CD14-positive monocyte (primary cell): ENCODE measurements at places on chromosomes 5 and 9.

DNA sequence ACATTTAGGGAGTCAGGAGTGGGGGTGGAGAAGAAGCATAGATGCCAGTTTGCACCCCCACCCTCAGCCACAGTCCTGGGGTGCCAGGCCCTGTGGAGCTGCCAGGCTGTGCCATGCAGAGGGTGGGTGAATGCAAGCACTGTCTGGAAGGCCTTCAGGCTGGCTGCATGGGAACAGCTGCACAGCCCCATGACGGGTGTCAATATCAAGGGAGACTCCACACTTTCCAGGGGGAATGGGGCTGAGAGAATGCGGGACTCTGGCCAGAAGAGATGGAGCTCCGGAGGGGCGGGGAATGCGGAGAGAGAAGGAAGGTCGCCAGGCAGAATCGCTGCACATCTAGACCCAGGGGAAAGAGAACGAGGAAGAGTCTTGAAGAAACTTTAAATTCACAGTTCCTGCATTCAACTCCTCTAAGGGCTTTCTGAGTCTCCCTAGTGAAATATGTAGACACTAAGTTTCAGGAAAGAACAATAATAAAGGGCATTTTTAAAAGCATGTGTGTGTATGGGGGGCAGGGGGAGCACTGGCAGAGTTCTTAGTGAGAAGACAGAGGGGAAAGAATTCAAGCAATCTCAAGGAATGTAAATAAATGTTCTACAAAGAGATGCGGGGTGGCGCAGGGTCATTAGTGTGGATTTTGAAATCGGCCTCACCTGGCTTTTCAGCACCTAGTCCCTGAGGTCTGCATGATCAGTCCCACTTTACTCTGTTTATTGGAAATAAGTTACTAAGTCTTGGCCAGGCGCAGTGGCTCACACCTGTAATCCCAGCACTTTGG lies 59.1 kb downstream of the BOD1 start:
- no peak overlapping the region for H3K4me3 ChIP-seq
- H3K4me1 ChIP-seq = no peaks in the 10 kb centered on the region
- no peaks in the 10 kb centered on the region for H3K36me3 ChIP-seq
- no peak for DNase-seq
- H3K27ac ChIP-seq = no peak overlapping the region

DNA sequence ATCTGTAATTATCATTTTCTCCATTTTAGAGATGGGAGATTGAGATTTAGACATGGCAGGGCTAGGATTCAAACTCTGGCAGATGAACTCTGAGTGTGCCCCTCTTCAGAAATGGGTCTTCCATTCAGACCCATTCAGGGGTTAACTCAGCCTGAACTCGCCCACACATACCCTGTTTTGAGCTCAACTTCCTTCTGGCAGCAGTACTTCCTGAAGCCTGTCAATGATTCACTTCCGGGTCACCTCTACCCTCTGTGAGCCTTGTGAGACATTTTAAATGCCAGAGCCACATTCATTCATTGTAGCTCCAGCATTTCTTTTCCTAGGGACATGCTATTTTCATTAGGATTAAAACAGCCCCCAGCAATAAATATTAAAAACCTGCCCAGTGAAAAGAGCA lies 209.3 kb upstream of the SLC24A2 start:
- no peaks in the 10 kb centered on the region for H3K36me3 ChIP-seq
- H3K4me3 ChIP-seq = no peak overlapping the region
- H3K27me3 ChIP-seq = no peaks in the 10 kb centered on the region
- no peak overlapping the region for H3K27ac ChIP-seq
- H3K4me1 ChIP-seq = no peaks in the 10 kb centered on the region

- no peak overlapping the region for H3K4me3 ChIP-seq
- H3K36me3 ChIP-seq = no peaks in the 10 kb centered on the region
- peaks cover 4% of the 10 kb centered on the region for H3K27me3 ChIP-seq
- no peak overlapping the region for H3K27ac ChIP-seq
- no peaks in the 10 kb centered on the region for H3K4me1 ChIP-seq
- DNase-seq = no peak
These were observed 33.8 kb downstream of the WNK2 start for GRCh38 chr9:93217706-93218105.

DNA sequence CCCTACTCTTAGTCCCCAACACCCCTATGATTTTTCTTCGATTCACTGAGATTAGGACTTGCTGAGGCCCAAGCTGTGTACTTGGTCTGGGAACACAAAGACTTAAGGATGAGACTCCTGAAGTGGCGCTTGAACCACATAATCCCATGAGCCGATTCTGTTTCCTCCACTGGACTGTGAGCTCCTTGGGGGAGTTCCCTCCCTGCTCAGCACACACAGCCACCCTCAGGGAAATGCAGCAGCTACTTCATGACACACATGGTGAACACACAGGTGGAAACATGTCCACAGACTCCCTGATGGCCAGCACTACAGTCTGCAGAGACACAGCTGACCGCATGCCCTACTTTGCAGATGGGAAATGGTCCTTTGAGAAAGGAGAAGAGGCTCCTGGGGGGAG lies 101.1 kb downstream of the C5orf15 start:
- no peak for DNase-seq
- H3K36me3 ChIP-seq = no peaks in the 10 kb centered on the region
- H3K4me1 ChIP-seq = no peaks in the 10 kb centered on the region

DNA sequence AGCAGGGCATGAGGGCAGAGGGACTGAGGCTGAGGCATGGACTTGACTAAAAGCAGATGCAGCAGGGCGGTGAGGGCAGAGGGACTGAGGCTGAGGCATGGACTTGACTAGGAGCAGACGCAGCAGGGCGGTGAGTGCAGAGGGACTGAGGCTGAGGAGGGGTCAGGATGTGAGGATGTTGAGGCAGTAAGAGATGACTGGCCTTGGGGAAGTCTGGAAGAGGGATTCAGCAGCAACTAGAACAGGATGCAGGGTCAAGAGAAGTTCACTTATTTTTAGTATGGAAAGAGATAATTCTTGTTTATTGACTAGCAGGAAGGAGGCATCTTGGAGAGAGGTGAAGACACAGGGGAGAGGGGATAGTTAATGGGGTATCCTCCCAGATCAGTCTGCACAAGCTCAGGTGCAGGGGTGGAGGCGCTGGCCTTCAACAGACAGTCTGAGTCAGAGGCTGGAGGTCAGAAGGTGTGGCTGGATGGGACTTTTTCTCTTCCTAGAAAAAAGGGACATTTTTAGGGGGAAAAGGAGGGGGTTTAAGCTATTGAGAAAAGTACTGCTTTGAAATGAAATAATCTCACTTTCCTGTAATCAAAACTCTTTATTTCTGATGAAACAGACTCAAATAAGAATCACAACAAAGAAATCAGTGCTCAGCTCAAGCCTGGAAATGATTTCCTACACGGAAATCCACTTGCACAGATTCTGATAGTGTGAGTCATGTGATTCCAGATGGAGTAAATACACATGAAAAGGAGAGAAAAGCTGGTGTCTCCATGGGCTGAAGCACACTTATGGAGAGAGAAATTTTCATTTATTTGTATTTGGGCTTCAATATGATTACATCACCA lies 130.9 kb downstream of the PALM2AKAP2 start:
- no peak overlapping the region for H3K27ac ChIP-seq
- no peak for DNase-seq
- no peaks in the 10 kb centered on the region for H3K36me3 ChIP-seq
- H3K27me3 ChIP-seq = no peaks in the 10 kb centered on the region
- no peak overlapping the region for H3K4me3 ChIP-seq

GRCh38 chr9:121744687-121745395 lies 93.4 kb downstream of the DAB2IP start:
- H3K27me3 ChIP-seq = no peaks in the 10 kb centered on the region
- H3K4me1 ChIP-seq = no peaks in the 10 kb centered on the region
- no peak overlapping the region for H3K4me3 ChIP-seq
- DNase-seq = no peak
- no peak overlapping the region for H3K27ac ChIP-seq

GRCh38 chr5:77292026-77292757 lies 81.7 kb downstream of the PDE8B start:
- DNase-seq = no peak
- no peak overlapping the region for H3K27ac ChIP-seq
- peaks cover 6% of the 10 kb centered on the region for H3K4me1 ChIP-seq
- H3K36me3 ChIP-seq = no peaks in the 10 kb centered on the region
- no peaks in the 10 kb centered on the region for H3K27me3 ChIP-seq
- H3K4me3 ChIP-seq = no peak overlapping the region

GRCh38 chr5:150653145-150653761 lies 7.8 kb upstream of the MYOZ3 start:
- no peak overlapping the region for H3K4me3 ChIP-seq
- no peaks in the 10 kb centered on the region for H3K36me3 ChIP-seq
- H3K27ac ChIP-seq = no peak overlapping the region
- H3K4me1 ChIP-seq = peaks cover 14% of the 10 kb centered on the region
- no peak for DNase-seq

- no peaks in the 10 kb centered on the region for H3K4me1 ChIP-seq
- no peak overlapping the region for H3K4me3 ChIP-seq
- peaks cover 89% of the 10 kb centered on the region for H3K36me3 ChIP-seq
- H3K27me3 ChIP-seq = no peaks in the 10 kb centered on the region
- DNase-seq = no peak
These were observed 87.4 kb downstream of the DOCK2 start for GRCh38 chr5:169724303-169725087.

GRCh38 chr5:8253376-8253775 lies 384.4 kb downstream of the MTRR start:
- DNase-seq = no peak
- no peak overlapping the region for H3K4me3 ChIP-seq
- H3K4me1 ChIP-seq = no peaks in the 10 kb centered on the region
- H3K27me3 ChIP-seq = no peaks in the 10 kb centered on the region

DNA sequence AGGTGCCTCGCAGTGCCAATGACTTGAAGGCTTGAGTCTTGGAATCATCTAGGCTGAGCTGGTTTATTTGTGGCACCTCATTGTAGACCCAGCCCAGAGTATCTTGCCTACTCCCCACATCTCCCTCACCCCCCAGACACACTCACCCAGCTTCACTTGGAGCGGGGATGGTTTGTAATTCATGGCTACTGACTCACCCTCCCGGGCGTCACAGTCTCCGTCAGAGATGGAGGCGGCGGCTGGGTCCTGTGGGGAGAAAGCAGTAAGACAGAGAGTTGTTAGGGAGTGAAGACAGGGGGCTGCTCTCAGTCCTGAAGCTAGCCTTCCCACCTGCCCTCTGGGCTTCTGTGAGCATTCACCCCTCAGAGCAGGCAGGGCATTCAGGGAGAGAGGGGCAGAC lies 29.0 kb upstream of the MYORG start:
- no peak for DNase-seq
- no peak overlapping the region for H3K4me3 ChIP-seq
- no peaks in the 10 kb centered on the region for H3K4me1 ChIP-seq
- H3K27me3 ChIP-seq = no peaks in the 10 kb centered on the region

- no peaks in the 10 kb centered on the region for H3K27me3 ChIP-seq
- H3K4me3 ChIP-seq = no peak overlapping the region
These were observed 126.7 kb downstream of the MACROH2A1 start for GRCh38 chr5:135272311-135272805.

GRCh38 chr5:25950681-25951080 lies 1087.7 kb downstream of the CDH9 start:
- H3K27ac ChIP-seq = no peak overlapping the region
- H3K4me1 ChIP-seq = no peaks in the 10 kb centered on the region
- no peak for DNase-seq
- no peak overlapping the region for H3K4me3 ChIP-seq
- no peaks in the 10 kb centered on the region for H3K27me3 ChIP-seq
- no peaks in the 10 kb centered on the region for H3K36me3 ChIP-seq

DNA sequence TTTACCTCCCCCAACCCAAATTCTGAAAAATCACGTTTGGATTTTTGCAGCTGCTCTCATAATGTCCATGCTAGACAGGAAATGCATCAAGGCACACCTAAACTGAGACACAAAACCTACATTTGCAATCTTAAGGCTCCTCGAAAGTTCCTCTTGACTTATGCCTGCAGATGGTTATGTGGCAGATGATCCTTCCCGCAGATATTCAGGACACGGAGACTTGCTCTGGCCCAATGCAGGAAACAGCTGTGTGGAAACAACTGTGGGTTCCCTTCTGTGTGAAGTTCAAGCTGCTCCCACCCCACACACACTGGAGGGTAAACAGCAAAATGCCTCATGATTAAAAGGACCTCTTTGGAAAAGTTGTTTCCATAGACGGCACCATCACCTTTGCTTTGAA lies 253.8 kb downstream of the EBF1 start:
- H3K27me3 ChIP-seq = no peaks in the 10 kb centered on the region
- H3K4me3 ChIP-seq = no peak overlapping the region
- H3K4me1 ChIP-seq = no peaks in the 10 kb centered on the region

DNA sequence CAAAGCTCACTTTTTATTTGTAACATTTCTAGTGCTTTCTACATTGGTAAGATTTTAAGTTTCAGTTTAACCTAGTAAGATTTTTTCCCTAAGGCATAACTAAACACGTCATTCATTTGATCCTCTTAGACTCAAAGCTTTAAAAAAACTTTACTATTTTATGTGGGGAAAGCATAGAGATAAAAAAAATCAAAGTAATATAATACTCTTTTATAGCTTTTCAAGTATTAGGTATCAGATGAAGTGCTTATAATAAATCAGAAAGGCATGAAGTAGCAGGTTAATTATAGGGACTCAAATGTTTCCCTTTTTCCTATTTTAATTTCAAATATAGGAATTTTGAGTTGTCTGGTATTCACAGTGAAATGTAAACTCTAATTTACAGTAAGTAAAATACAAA lies 68.0 kb upstream of the POU5F2 start:
- no peak overlapping the region for H3K27ac ChIP-seq
- no peaks in the 10 kb centered on the region for H3K36me3 ChIP-seq
- no peak overlapping the region for H3K4me3 ChIP-seq
- DNase-seq = no peak
- H3K4me1 ChIP-seq = no peaks in the 10 kb centered on the region
- H3K27me3 ChIP-seq = no peaks in the 10 kb centered on the region

DNA sequence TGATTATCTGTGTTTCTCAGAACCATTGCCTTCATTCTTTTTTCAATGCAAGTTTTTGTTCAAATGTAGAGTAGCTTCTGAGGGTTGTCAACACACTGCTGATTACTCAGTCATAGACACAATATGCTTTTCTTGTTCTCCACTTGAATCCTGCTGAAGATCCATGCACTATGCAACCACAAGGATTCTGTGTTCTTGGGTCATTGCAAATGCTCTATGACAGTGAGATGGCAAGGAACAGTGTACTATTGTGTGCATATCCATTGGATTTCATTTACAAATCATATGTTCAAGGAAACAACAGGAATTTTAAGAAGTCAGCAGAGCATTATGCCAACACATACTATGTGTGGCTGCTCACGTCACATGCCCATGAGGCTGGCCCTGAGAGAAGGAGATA lies 1590.2 kb downstream of the EFNA5 start:
- no peak for DNase-seq
- no peak overlapping the region for H3K4me3 ChIP-seq
- no peaks in the 10 kb centered on the region for H3K4me1 ChIP-seq
- no peak overlapping the region for H3K27ac ChIP-seq
- H3K36me3 ChIP-seq = no peaks in the 10 kb centered on the region

DNA sequence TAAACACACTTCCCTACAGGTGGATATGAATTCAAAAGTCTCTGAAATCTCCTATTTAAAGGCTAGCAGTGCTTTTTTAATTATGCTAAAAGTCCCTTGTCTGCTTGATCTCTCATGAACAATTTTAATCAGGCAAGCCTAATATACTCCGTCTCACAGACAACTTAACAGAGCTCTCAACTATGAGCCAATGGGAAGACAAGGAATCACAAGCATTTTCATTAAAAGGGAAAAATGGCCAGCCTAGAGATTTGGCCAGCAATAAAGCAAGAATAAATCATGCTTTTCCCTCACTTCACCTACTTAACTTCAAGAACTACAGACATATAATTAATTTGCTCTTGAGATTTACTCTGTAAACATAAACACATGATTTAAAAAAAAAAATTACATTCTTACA lies 78.0 kb downstream of the RFX3 start:
- H3K27ac ChIP-seq = no peak overlapping the region
- DNase-seq = no peak
- no peaks in the 10 kb centered on the region for H3K36me3 ChIP-seq
- no peak overlapping the region for H3K4me3 ChIP-seq
- no peaks in the 10 kb centered on the region for H3K4me1 ChIP-seq
- no peaks in the 10 kb centered on the region for H3K27me3 ChIP-seq
